Thyroid gland (tissue), 4 donors: ENCODE measurements at places on chromosomes 7 and 10. TPM values are rescaled to one million over a fixed set of nuclear protein-coding genes. Genes with fewer than 3 reads are reported as not detected.

The KLF6 gene
- 166 TPM for total RNA-seq

The VSTM4 gene
- 109 TPM for total RNA-seq

The UNCX gene
- not detected for total RNA-seq

The EVX1 gene
- total RNA-seq: not detected

The REEP3 gene
- 71.8 TPM for total RNA-seq

The PAPOLB gene
- 0.40 TPM for total RNA-seq

The PNLIPRP3 gene
- total RNA-seq: 0.11 TPM

The SPDYE6 gene
- total RNA-seq: not detected

The LIMK1 gene
- 16.7 TPM for total RNA-seq

The VENTX gene
- not detected for total RNA-seq

The DYNC1I1 gene
- 11.9 TPM for total RNA-seq

DNA sequence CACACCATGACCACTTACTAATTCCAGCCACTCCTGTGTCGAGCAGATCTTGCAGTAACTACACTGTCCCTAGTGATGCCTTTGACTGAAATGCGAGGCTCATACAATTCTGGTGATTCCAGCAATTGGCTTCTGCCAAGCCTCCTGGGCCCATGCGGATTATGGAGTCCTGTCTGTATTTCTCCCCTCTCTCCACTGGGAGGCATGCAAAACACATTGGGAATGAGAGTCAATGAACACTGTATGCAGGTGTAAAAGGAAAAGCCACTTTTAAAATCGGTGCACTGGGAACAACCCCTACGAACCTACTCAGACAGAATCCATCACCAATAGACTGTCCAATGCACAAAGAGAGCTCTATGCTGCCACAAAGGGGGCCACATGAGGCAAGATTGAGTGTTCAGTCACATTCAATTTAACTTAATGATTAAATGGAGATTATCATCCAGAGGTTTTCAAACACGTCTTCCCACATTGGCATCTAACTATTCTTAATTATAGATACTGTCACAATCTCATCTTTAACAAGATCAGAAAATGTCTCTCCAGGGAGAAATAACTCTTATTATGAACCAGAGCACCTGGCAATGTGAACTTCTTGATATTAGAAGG is 550.6 kb downstream of the GLRX3 start:
- DNase-seq: peak; percentile 23

GRCh38 chr7:12161146-12161545 is 49.9 kb upstream of the TMEM106B start:
- no peak for DNase-seq

DNA sequence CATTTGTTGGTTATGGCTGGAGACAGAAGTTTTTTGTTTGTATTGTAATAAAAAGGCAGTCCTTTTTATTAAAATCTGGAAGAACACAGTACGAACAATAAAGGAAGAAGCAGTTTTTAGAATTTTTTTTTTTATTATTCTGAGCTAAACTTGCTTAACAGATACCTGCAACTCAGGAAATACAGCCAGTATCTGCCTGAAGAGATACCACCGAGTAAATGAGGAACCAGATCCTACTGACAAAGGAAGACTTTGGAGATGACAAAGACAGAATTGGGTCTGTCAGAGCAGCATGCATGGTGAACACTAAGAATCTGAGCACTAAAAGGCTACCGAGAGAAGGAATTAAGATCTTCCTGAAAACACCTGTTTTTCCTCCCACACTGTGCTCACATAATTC is 1335.9 kb upstream of the SORCS1 start:
- no peak for DNase-seq

- no peak for DNase-seq
Observed at GRCh38 chr7:139679731-139680594, 97.8 kb downstream of the HIPK2 start.

DNA sequence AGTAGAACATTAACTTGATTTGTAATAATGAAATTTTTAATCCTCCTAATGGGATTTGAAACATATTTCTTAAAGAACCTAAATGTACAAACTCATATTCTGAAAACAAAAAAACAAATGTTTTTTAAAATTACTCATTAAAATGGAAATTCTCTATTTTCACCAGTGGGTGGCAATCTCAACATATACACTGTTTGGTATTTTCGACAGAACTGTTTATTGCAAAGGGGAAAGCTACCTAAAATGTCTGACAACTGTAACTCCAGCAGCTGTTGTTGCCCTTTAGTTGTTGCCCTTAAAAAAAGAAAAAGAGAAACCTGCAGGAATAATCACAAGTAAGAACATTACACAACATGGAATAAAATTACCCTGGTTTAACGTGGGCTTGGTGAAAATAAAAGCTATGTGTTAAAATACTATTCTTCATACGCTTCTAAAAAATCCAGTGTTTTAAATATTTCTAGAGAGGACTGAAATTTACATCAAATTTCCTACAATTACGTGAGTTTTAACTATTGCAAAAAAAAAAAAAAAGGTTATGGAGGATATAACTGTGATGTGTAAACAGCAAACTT is 54.5 kb downstream of the COL1A2 start:
- no peak for DNase-seq

GRCh38 chr7:158101821-158102450 is 485.7 kb downstream of the PTPRN2 start:
- no peak for DNase-seq

DNA sequence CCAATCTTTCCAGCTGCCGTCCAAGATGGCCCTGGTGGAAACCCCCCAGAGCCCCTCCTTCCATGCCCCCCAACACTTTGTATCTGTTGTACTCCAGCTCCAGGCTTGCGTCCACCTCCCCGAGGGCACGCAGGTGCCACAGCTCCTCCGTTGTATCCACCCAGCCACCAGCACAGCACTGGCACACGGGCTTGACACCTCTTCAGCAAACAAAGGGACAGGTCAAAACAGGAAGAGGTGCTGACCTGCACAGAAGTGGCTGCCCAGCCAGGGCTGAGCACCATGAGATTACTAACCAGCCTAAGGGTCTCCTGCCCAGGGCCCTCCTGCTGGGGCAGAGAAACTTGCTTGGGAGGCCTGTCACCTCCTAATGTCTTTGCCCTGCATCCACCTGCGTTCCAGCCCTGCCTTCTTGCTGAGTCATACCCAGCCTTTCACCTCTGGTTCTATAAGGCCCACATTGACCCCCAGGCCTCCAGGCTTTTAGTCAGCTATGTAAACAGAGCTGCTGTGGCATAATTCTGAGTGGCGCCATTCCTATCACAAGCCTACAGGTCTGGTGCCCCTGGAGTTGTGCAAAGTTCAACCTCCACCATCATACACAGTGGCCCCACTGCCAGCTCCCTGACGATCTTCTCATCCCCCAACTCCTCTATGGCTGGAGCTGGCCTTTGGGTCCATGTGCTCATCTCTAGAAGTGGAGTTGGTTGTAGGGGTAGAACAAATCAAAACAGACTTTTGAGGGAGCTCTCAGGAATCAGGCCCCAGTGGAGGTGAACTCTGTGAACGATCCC is 20.9 kb downstream of the SLC29A3 start:
- DNase-seq: no peak

- DNase-seq: peak; percentile 62
Observed at GRCh38 chr7:128005117-128005516, 26.1 kb downstream of the LRRC4 start.

- no peak for DNase-seq
Observed at GRCh38 chr10:125979976-125980375, 83.6 kb downstream of the FANK1 start.

- DNase-seq: no peak
Observed at GRCh38 chr10:17199351-17199804, 2.1 kb downstream of the TRDMT1 start.

- peak; percentile 27 for DNase-seq
Observed at GRCh38 chr10:132448248-132448731, 51.3 kb downstream of the PWWP2B start.

- no peak for DNase-seq
Observed at GRCh38 chr10:61987951-61988379, 86.5 kb downstream of the ARID5B start.

- DNase-seq: no peak
Observed at GRCh38 chr10:69022611-69023010, 34.0 kb downstream of the KIFBP start.

DNA sequence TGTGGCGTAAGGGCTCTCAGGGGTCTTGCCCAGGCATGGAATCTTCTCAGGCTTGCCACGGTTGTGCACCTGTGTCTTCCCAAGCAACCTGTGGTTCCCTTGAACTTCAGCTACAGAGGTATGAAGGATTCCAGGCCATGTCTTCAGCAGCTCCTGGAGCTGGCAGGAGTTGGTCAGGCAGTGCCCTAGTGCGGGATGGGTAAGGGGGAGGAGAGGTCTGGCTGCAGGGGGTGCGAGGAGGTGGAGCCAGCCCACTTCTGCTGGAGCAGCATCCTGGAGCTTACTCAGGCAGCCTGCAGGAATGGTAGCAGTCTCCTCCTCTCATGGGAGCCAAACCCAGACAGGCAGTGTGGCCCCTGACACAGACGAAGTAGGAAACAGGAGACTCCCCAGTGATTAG is 3.8 kb upstream of the TRIL start:
- peak; percentile 59 for DNase-seq

DNA sequence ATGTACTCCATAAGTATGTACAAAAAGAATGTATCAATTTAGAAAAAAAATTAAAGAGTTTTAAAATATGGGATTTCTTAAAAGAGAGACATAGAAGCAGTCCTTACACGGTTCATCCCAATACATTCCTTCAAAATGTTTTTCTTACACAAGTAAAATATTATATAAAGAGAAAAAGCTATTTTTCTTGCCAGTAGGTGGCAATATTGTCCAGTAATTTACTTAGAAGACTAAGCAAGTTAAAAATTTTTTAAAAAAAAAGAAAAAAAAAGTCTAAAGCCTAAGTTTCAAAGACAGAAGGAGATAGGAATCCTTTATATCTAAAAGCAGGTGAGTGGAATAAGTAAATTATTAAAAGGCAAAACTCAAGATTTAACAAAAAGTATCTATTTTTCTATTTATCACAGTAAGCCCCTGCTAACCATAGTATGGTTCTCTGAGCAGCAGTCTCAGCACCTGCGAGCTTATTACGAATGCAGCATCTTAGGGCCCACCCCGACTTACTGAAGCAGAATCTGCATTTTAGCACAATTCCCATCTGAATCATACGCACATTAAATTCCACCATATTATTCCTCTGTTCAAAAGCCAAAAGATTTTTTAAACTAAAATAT is 240.6 kb downstream of the DGKI start:
- no peak for DNase-seq

GRCh38 chr10:126939706-126940105 is 34.5 kb downstream of the DOCK1 start:
- DNase-seq: no peak

GRCh38 chr10:55519264-55519663 is 718.2 kb upstream of the PCDH15 start:
- DNase-seq: no peak

DNA sequence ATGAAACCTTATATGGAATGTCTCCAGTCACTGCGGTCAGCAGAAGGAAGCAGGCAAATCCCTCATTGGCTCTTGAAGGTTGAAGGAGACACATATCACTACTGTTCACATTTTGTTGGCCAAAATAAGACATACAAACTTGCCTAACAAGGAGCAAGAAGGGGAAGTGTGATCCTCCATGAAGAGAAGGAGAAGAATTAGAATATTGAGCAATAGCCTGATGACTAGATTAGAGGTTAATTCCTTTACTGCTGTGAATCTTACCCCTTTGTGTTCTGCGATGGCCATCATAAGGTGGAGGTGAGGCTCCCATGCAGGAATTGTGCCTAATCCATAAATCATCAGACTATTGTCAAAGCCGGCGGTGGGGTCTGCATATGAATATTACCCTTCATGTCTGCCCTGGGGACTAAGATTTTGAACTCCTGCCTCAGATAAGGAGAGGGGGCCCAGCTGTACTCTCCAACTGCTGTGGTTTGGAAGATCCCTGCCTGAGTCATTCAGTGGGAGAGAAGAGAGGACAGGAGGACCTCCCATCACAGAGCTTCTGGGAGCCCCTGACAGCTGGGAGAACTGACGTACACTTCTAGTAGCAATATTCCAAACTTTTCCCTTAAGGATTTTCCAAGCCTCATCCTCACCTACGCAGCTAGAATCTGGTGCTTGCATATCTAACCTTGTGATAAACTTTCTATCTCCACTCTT is 398.5 kb downstream of the REEP3 start:
- DNase-seq: no peak

- DNase-seq: peak; percentile 2
Observed at GRCh38 chr7:129434675-129435318, 565 bp downstream of the STRIP2 start.

DNA sequence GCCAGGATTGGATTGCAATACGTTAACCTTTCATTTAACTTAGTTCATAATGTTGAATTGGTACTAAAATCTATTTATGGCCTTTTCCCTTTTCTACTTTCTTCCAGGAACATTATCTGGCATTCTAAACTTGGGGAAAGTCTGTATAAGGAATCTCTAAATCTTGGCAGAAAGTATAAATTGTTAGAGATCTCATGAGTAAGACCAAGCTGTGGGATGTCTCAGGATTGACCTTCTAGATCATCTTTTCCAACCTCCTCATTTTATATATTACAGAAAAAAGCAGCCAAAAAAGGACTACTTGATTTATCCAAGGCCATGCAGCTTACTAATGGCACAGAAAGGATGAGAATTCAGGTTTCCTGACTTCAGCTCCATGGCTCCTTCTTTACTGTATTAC is 598.3 kb downstream of the INHBA start:
- DNase-seq: no peak
